ENCODE measurements at places on chromosomes 13 and 19.

- no peak for DNase-seq
Observed at GRCh38 chr19:29342721-29343120, 129.8 kb upstream of the UQCRFS1 start.

- peak; percentile 69 for DNase-seq
Observed at GRCh38 chr19:18895038-18895823, 727 bp downstream of the CERS1 start.

DNA sequence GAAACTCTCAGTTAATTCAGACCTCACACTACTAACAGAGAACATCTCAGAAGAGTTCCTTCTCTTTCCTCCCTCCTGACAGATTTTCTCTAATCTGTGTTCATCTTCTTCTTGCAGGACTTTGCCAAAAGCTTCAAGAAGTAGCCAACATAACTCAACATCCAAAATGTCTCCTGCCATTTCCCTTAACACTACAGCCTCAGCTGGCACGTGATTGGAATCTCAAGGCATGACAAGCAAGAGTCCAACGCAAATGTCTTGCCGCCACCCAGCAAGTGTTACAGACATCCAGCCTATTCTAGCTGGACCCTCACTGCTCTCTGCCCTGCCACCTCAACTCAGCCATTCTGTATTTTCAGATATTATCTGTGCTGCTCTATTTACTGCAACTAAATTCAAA, 135.1 kb downstream of the DNAJC15 start:
- no peak for DNase-seq

- DNase-seq = no peak
Observed at GRCh38 chr13:41056194-41056593, 5.1 kb upstream of the WBP4 start.

GRCh38 chr19:28239270-28239669, 973.7 kb downstream of the UQCRFS1 start:
- no peak for DNase-seq

- DNase-seq = no peak
Observed at GRCh38 chr13:106243011-106243565, 292.4 kb downstream of the EFNB2 start.

DNA sequence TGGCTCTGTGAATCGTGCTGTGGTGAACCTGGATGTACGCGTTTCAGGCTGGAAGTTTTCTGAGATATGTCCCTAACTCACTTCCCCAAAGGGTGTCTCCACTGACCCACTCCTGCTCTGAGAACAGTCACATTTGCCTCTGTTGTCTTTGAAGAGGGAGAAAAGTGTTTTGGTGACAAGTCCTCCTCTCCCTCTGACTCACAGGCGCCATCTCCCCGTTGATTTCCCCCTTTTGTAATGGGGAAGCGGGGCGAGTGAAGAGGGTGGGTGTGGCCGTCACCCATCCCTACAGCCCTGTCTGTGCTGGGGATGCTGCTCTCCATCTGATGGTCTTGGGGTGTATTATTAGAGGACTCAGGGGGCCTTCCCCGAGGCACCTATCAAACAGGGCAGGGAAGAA, 9.6 kb downstream of the APC2 start:
- DNase-seq = no peak

- DNase-seq = no peak
Observed at GRCh38 chr13:94683409-94683808, 28.9 kb downstream of the SOX21 start.

- DNase-seq = no peak
Observed at GRCh38 chr13:95352486-95352885, 51.2 kb upstream of the ABCC4 start.

DNA sequence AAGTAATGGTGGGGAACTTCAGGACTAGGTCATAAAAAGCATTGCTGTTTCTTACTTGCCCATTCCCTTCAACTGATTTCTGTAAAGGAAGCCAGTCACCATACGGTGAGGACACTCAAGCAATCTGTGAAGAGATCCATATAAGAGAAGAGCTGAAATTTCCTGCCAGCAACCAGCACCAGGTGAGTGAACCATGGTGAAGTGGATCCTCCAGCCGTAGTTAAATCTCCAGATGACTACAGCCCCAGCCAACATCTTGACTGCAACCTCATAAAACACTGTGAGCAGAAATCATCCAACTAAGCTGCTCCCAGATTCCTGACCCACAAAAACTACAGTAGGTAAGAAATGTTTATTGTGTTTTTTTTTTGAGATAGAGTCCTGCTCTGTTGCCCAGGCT, 3.8 kb upstream of the SLC6A16 start:
- no peak for DNase-seq

DNA sequence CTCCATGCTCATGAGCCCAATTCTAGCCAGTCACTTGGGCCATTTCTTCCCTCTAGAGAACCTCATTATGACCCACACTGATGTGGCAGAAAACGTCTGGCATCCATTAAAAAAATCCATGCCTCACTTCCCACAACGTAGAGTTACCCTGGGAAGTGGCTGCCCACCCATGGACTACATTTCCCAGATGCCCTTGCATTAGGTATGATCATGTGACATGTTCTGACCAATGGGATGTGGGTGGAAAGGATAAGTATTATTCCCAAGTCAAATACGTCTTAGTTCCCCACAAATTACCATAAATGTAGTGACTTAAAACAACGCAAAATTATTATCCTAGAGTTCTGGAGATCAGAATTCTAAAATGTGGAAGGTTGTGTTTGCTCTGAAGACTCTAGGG, 47.9 kb upstream of the ZNRF4 start:
- peak; percentile 17 for DNase-seq

GRCh38 chr19:31340042-31341025, 8.9 kb downstream of the TSHZ3 start:
- no peak for DNase-seq

DNA sequence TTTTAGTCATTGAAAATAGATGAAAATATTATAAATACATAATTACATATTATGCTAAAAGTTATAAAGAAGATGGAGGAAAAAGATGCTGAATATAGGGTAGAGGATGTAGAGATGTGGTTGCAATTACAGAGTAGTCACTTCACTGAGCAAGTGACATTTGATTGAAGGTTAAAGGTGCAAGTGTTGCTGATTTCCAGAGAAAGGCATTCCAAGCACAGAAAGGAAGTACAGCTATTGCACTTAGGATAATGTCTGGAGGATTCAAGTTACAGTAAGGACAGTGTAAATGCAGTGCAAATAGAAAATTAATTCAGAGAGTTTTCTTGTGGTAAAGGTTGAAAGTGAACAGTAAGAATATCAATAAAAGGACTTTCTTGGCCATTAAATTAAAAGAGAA, 1721.8 kb downstream of the PCDH9 start:
- DNase-seq = no peak

DNA sequence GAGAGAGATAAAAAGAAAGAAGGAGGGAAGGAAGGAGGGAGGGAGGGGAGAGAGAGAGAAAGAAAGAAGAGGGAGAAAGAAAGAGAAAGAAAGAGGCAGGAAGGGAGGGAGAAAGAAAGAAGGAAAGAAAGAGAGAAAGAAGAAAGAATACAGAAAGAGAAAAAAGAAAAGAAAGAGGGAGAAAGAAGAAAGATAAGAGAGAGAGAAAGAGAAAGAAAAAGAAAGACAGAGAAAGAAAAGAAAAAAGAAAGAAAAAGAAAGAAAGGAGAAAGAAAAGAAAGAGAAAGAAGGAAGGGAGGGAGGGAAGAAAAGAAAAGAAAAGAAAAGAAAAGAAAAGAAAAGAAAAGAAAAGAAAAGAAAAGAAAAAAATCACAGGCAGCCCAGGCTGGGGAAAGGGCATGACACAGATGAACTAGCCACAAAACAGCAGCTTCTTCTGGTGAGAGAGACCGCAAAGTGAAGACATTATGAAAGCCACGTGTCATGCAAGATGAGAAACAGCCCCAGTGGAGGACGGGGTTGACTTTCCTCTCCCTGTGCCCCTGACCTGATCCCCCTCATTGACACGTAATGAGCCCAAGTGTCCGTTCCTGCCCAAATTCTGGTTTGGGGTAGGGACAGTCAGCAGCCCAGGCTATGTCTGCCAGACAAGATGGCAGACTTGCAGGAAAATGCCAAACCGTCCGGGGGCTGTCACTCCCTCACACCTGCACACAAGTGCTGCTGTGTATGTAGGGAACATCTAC, 102.1 kb downstream of the INSR start:
- DNase-seq = no peak

- DNase-seq = no peak
Observed at GRCh38 chr13:39318161-39318560, 279.9 kb downstream of the NHLRC3 start.

- no peak for DNase-seq
Observed at GRCh38 chr19:15371786-15372380, 7.7 kb downstream of the AKAP8 start.

DNA sequence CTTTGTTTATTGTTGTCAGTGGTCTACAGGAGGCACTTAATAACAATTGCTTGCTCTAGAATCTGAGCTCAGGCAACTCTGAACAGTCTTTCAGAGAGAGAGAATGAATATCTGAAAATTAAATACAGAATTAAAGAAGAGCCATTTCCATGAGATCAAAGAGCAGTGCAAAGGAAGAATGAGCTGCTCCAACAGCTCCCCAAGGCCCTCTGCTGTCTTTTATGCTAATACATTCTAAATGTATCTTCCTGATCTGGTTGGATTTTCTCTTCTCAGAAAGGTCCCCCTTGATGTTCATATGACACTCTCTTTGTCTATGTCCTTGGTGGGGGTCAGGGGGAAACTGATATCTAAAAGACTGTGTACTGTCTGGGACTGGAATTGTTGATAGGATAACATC, 1029.6 kb downstream of the PCDH9 start:
- peak; percentile 1 for DNase-seq

DNA sequence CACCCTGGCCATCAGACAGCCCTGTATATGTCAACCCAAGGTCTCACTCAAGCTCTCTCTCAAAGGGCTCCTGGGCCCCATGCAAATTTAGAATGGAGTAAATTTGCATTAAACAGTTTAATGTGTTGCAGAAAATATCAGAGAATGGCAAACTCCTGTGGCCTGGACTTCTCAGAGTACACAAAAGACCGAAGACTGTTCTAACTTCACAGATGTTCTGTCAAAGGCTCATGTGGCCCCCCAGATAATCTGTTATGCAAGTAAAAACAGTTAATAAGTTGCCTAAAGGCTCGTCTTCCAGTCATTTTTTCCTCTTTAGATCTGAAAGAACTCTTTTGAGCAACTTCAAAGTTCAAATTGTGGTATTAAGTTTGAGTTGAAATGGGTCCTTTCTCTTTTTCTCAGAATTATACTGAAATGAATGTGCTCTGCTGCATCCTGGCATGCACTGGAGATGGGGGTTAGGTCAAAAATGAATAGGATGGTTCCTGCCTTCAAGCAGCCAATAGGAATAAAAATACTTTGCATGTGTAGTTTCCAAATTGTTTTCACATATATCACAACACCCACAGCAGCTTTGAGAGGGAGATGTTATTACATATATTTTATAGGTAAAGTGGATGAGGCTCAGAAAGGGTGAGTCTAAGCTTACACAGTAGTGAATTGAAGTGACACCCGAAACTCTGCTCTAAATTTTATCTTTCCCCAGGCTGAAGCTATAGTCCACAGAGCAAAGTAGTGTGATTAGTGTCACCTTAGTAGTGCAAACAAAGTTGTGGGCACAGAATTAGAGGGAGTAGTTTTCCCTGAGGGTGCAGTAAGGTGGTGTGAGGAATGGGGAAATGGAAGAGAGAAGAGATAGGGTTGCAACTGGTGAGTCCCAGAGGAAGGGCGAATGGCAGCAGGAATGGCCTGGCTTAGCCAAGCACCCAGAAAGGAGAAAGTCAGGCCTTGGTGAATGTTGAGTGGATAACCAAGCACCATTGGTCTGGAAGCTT, 205.0 kb upstream of the RFC3 start:
- DNase-seq = no peak

- DNase-seq = peak; percentile 66
Observed at GRCh38 chr13:112968910-112969691, at the start of gene MCF2L. Gene MCF2L (plus strand): TSS chr13:112969214. CDS start chr13:112969380, 166 bp downstream.

DNA sequence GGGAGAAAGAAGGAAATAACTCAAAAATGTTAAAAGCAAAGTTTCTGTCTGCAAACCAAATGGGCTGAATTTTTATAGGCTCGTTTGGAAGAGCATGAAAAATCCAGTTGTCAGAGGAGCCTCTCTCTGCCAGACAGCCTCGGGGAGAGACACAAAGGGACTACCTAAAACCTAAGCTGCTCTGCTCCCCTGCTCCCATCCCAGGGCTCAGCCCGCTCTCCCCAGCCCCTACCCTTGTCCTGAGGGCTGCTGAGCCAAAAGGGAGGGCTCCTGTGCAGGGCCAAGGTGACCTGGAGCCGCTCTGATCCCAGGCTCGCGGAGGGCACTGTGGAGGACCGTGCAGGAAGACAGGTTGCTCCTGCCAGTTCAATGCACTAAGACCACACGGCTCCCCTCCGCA, 96.7 kb upstream of the UQCRFS1 start:
- no peak for DNase-seq

- peak; percentile 96 for DNase-seq
Observed at GRCh38 chr19:10543420-10544241, at the start of gene ATG4D. Gene ATG4D (plus strand): TSS chr19:10543904. CDS start chr19:10544091, 187 bp downstream.

DNA sequence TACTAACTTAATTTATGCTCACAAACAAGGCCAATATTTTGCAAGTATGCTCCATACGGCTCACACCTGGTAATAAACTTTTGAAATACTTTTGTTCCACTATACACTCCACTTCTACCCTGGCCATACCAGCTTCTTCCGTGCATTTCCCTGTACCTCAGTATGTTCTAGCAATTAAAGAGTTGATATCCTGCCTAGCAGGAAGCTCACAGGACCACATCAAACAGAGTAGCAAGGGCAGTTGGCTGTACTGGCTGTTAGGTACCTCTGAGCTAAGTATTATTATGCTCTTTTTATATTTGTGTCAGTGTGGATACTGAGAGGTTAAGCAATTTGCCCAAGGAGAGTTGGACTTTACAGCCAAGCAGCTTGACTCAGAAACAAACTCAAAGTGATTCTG, 257.7 kb downstream of the SLITRK6 start:
- DNase-seq = no peak

GRCh38 chr19:33437393-33437820, 63.9 kb downstream of the CEBPG start:
- DNase-seq = no peak

DNA sequence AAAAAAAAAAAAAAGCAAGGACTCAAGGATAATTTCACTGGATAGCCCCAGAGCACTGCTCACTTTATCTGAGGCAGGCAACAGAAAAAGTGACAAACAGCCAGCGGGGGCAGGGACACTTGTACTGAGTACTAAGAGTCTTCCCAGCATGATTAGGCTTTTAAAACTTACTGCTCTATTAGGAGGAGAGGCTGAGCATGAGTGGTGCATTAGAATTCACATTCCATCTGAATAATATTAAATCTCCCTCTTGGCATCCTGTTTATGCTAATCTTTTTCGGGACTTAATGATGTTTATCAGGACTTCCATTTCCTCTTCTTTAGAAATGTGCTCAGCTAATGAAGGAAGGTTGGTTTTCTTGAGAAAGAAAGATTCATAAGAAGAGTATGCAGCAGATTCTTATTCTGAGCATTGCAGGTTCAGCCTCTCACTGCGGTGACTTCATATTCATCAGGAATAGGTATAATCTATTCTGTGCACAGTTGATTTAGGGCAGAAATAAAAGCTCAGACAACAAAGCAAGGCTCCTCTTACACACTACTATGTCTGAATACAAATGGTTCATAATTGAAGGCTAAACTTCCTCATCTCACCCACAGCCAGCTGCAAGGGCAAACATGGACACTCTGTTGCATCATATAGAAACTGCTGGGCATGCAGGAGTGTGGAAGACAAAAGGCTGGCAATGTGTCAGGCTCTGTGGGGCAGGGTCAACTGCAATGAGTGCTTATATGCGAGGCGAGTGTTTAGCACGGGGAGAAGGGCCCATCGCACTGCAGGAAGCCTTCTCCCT, 107.0 kb downstream of the KL start:
- DNase-seq = peak; percentile 24

Measured in DMS53 (cell line).